ENCODE measurements at places on chromosomes 2 and 18. TPM values are rescaled to one million over a fixed set of nuclear protein-coding genes. Genes with fewer than 3 reads are reported as not detected.

The CASP10 gene
- 1.1 TPM for polyA plus RNA-seq

The TMEM18 gene
- polyA plus RNA-seq: 30.6 TPM

The LYG2 gene
- polyA plus RNA-seq: not detected

The C2orf66 gene
- polyA plus RNA-seq: not detected

The CPLX4 gene
- not detected for polyA plus RNA-seq

The ICA1L gene
- polyA plus RNA-seq: 8.8 TPM

The SLC38A11 gene
- 1.7 TPM for polyA plus RNA-seq

The FBLN7 gene
- 32.4 TPM for polyA plus RNA-seq

The ASB18 gene
- polyA plus RNA-seq: not detected

The GALNT5 gene
- polyA plus RNA-seq: not detected

The FIGN gene
- 3.6 TPM for polyA plus RNA-seq

The PSMA8 gene
- not detected for polyA plus RNA-seq

The PDE1A gene
- 6.2 TPM for polyA plus RNA-seq

The WDR12 gene
- polyA plus RNA-seq: 19.5 TPM

The CCT4 gene
- polyA plus RNA-seq: 142 TPM

The FIGLA gene
- polyA plus RNA-seq: not detected

The ATP6V1C2 gene
- 0.75 TPM for polyA plus RNA-seq

The SP5 gene
- 3.9 TPM for polyA plus RNA-seq

The MC4R gene
- polyA plus RNA-seq: not detected

The NAT8 gene
- polyA plus RNA-seq: not detected

The CYP26B1 gene
- 3.4 TPM for polyA plus RNA-seq

The DTNA gene
- 114 TPM for polyA plus RNA-seq

The TTC27 gene
- 4.6 TPM for polyA plus RNA-seq

The RAD51AP2 gene
- not detected for polyA plus RNA-seq

The MLPH gene
- polyA plus RNA-seq: 2.8 TPM

The KCNE4 gene
- 3.6 TPM for polyA plus RNA-seq

The EMX1 gene
- 9.1 TPM for polyA plus RNA-seq

The SLC4A3 gene
- 16.6 TPM for polyA plus RNA-seq

All from brain (organoid and tissue), 16 donors.